ENCODE measurements at places on chromosomes 12 and 14.
A peak's percentile ranks its signal among the peaks of the same experiment; 100 is the strongest.

DNA sequence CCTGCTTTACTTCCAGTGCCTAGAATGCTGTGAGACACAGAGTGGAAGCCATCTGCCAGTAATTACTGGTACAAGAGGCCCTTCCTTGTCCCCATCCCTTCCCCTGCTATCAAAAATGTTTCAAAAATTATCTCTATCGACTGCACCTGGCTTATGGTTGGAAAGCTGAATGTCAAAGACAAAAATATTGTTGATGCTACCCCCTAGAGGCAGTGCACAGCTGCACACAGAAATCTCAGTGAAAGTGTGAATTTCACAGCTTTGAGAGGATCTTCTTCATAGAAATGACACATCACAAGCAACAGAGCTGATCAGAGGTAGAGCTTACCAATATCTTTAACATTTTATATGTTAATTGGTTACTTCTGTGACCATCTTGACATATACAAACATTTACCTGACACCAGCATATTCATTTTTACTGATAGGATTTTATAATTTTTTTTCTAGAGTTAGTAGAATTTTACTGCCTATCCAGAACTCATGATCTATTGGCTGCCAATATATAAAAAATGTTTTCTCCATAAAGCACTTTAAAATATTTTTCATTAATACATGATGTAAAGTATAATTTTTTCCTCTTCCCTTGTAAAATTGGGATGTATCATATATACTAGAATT, 138.0 kb downstream of the AACS start:
- no peak for DNase-seq

GRCh38 chr12:126627596-126627995, 1562.4 kb downstream of the AACS start:
- no peak for DNase-seq

GRCh38 chr14:69002069-69002468, 23.0 kb upstream of the ACTN1 start:
- no peak for DNase-seq

GRCh38 chr12:122732611-122733010, 2.0 kb upstream of the HCAR1 start:
- no peak for DNase-seq

GRCh38 chr14:102574281-102575159, 17.9 kb upstream of the RCOR1 start:
- DNase-seq = no peak

GRCh38 chr14:90785471-90785870, 30.8 kb downstream of the TTC7B start:
- no peak for DNase-seq

DNA sequence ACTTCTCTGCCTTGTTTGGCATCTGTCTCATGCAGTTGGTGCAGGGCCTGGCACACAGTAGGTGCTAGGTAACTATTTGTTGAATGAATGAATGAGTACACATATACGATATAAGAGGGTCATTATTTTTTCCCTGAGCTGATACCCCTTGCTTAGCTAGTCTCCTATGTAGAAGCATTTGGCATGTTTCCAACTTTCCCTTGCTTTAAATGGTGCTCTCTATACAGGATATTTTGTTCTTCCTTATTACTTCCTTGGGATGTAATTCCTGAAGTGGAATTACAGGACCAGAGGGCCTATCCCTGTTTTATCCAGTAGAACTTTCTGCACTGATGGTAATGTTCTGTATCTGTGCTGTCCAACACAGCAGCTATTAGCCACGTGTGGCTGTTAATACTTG, 250.1 kb upstream of the PWP1 start:
- DNase-seq = no peak

DNA sequence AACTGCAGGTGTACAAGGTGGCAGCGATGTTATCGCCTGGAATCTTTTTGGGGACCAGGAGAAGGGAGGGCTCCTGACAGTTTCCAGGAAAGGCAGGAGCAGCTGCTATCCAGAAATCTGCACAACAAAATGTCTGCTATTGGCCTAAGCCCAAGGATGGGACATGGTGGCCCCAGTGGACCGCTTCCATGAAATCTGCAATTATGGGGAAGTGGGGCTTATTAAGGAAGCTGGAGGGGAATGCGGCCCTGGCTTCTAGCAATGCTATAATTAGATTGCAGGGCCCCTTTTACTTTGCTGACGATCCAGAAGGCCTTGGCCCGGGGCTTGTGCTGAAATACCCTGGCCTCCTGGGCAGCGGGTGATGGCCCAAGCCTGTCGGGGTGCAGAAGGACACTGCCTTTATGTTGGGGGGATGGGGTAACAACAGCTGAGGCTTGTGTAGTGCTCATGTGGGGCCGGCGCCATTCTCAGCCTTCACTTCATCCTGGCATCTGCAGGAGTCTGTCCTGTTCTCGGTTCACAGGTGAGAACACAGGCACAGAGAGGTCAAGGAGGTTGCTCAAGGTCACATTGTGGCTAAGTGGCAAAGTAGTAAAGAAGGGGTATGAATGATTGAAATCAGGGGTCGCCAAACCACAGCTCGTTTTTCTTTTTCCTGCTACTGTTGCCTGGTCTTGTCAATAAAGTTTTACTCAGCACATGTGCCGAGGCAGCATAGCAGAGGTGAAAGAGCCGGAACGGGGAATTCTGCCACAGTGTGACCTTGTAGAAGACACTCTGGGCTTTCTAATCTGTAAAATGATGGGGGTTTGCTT, 153.5 kb downstream of the RBM19 start:
- DNase-seq = no peak

- DNase-seq = no peak
These were observed 45.5 kb upstream of the EML1 start for GRCh38 chr14:99747582-99748330.

GRCh38 chr14:93115821-93116675, at the start of gene ITPK1:
Gene ITPK1 (minus strand): TSS chr14:93115925. CDS start chr14:93115163, 762 bp downstream.
- peak; percentile 31 for DNase-seq

DNA sequence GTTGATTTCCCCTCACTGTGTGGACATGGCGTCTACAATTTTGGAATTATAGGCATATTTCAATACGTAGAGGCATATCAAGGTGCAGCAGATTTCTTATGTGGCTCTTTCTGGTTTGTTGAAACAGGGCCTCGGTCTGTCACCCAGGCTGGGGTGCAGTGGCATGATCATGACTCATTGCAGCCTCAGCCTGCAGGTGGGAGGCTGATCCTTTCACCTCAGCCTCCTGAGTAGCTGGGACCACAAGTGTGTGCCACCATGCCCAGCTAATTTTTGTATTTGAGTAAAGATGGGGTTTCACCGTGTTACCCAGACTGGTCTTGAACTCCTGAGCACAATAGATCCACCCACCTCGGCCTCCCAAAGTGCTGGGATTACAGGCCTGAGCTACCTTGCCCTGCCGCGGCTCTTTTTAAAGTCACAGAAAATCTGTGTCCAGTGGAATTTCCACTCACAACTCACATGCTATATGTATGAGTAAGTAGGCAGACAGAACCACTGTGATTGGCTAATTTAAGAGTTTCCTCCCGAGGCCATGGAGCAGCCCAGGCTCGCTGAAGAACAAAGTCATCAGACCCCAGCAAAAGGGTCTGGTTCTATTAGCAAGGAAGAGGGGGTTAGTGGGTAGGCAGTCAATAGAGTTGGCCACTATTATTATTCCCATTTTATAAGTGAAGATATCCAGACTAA, 9.1 kb downstream of the GNG2 start:
- DNase-seq = peak; percentile 28

DNA sequence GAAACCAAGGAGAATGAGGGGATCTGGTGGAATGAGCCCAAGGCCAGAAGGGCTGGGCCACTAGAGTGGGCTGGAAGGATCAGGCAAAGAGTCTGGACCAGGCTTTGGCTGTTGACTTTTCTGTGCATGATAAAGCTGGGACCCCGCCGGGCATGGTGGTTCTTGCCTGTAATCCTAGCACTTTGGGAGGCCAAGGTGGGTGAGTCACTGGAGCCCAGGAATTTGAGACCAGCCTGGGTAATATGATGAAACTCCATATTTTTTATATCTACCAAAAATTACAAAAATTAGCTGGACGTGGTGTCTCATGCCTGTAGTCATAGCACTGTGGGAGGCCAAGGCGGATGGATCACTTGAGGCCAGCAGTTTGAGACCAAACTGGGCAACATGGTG, 393 bp upstream of the KLHL33 start:
- no peak for DNase-seq

DNA sequence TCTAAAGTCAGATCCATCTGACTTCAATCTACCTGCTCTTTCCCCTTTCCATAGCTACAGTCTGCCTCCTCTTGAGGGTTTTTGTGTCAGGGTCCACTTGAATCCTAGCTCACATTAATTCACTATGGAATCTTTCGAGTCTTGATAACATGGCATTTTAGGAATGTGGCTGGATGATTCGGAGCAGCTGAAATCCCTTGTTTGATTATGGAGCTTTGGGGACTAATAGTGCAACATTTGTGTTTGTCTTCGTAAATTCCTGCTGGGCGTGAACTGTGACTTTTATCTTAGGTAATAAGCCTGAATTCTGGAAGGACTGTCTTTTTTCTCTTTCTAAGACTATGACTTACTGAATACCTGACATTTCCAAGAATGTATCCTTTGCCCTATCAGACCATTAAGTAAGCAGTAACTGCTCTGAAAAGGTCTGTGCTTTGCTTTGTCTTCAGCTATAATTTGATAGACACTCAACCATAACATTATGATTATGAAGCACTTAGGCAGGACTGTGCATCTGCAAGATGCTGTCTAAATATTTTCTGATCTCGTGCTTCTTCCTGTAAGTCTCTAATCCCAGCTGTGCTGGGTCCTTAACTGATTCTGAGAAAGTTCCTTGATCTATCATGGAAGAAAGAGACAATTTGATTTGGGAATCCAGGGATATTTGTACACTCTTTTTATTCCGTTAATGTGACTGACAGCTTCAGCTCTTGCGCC, 19.0 kb upstream of the PELI2 start:
- no peak for DNase-seq

GRCh38 chr14:100304825-100305323, 1.4 kb downstream of the SLC25A29 start:
- DNase-seq = no peak

DNA sequence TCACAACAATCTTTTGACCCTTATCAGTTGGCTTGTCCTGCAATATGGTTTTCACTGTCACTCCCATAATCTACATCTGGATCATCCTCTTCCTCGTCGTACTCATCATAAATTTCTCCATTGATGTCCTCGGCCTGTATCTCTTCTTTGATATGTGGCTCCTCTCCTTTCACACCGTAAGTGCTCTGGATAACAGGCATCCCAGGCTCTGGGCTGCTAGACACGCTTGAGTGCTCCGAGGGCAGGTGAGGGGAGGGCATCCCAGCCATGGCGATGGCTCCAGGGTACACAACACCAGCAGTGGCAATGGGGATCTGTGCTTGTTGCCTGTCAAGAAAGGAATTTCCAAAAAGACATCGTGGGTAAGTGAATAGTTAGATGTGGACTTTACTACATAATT, 415.3 kb downstream of the SOX5 start:
- DNase-seq = no peak

- no peak for DNase-seq
These were observed 1015.3 kb upstream of the NOVA1 start for GRCh38 chr14:27613102-27613501.

DNA sequence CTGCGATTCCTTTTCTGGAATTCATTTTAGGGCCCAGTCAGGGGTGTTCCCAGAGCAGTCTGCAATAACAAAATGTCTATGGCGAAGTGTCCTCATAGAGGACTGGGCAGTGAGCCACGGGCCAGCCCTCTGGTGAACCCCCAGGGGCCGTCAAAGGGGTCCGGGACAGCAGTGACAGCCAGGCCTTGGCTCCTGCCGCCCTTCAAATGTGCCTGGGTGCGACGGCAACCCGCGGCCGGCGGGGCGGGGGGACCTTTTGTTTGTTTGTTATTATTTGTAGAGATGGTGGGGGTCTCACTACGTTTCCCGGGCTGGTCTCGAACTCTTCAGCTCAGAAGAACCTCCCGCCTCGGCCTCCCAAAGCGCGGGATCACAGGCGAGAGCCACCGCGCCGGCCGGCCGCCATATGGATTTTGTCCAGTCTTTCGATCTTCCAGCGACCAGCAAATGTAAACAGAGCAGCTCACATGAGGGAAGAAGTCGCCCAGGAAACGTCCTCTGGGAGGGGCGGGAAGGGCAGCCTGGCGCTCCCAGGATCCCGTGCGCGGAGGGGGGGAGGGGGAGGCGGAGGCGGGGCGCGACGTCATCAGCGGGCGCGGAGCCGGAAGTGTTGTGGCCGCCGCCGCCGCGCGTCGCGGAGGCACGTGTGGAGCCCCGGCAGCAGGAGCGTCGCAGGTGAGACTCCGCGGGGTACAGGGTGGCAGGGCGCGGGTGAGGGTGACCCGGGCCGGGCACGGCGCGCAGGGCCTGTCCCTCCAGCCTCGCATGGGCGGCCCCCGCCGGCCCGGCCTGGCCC, at the start of gene TRMT61A:
Gene TRMT61A (plus strand): TSS at position 610 of the 796 bp plus-strand sequence. CDS start 783 bp downstream, outside the sequence.
- peak; percentile 62 for DNase-seq

DNA sequence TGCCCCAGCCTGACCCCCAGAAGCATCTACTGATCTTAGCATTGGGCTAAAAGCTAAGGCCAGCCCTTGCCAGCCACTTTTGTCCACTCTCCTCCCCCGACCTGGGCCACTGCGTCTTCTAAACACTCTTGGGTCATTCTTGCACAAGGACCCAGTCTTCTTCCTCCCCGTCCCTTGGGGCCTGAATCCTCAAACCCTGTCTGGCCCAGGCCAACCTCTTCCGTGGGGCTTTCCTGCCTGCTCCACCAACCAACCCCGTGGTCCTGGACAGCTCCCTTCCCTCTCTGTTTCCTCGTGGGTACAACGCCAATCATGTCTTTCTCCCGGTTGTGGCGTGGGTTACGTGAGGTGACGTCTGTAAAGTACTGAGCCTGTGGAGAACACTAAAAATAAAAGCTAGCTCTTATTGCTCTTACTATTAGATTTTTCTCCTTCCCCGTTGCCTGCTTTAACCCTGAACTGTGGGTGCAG, 21.5 kb downstream of the FAM222A start:
- no peak for DNase-seq

DNA sequence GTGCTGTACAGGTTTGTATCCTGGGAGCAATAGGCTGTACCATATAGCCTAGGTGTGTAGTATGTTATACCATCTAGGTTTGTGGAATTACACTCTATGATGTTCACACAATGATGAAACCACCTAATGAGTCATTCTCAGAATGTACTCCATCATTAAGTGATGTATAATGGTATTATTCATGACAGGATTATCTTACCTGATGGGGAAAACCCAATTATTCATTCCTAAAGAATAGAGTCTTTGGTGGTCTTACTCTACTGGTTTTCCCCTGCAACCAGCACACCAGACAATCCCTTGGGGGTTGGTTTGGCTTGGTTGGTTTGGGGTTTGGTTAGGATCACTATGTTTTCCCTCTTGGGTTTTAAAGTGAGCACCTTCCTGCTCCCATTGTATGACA, 12.6 kb upstream of the OR10P1 start:
- DNase-seq = peak; percentile 10

DNA sequence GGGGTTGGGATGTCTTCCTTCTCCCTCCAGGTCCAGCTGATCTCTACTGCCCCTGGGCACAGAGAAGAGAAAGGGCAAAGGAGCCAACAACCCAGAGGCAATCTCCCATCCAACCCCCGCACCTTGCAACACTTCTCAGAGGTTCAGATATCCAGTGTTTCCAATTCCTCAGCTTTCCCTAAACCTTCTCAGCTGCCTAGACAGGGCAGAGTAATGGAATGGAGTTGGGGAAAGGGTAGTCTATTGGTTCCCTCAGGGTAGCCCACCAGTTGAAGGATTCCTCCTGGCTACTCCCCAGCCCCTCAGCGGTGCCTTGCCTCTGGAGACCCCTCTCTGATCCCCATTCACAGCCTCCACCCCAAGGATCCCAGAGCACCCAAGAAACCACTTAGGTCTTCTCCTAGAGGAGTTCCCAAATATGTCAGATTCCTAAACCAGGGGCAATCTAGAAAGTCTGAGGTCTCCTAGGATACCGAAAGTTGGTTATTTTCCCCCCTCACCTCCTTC, 537 bp downstream of the NFE2 start:
- no peak for DNase-seq

- DNase-seq = no peak
These were observed 272.0 kb downstream of the ZFP36L1 start for GRCh38 chr14:68520637-68521556.

All from stimulated activated CD8-positive, alpha-beta memory T cell treated with anti-CD3 and anti-CD28 coated beads, Interleukin-2, amount 100 ng/mL, for 48 hours (primary cell).